ENCODE measurements at places on chromosomes 13 and 19.

GRCh38 chr13:62123409-62123808, 707.8 kb upstream of the PCDH20 start:
- DNase-seq = no peak

DNA sequence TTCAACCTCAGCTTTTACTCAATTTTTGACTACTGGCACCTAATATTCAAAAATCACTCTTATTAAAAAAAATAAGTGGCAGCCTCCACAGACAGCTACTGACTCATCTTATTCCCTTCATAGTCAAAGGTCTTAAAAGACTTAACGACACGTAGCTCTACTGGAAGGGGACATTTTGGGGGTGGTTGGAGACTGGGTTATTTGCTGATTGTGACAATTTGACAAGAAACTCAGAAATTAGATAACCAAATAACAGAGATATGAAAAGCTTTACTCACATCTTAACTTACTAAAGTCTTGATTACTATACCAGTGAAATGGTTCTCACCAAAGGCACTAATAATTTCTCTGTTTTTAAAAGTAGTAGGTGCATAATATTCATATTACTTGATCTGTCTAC, 25.7 kb downstream of the UGGT2 start:
- no peak for DNase-seq

DNA sequence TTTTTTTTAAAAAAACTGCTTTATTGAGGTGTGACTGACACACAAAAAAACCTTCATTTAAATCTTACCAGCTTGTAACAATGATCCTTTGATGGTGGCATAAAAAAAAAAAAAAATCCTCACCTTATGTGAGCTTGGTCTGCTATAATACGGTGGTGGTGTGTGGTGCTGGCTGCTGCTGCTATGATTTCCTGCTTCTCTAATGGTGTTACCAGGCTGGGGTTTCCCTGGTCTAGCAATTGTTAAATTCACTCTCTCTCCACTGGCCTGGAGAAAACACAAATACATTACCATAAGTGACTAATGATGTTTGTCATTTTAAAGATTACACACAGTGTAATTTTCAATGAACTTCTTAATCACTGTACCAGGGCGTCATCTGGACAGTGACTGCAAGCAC, 60.6 kb downstream of the LNX2 start:
- no peak for DNase-seq

DNA sequence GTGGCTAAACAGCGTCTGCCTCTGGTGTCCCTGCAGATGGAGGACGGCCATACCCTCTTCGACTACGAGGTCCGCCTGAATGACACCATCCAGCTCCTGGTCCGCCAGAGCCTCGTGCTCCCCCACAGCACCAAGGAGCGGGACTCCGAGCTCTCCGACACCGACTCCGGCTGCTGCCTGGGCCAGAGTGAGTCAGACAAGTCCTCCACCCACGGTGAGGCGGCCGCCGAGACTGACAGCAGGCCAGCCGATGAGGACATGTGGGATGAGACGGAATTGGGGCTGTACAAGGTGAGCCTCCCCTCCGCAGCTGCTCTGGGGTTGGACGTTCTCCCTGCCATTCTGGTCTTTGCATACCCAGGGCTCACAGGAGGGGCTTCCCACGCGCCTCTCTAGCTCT, 19.9 kb downstream of the UHRF1 start:
- DNase-seq = no peak

DNA sequence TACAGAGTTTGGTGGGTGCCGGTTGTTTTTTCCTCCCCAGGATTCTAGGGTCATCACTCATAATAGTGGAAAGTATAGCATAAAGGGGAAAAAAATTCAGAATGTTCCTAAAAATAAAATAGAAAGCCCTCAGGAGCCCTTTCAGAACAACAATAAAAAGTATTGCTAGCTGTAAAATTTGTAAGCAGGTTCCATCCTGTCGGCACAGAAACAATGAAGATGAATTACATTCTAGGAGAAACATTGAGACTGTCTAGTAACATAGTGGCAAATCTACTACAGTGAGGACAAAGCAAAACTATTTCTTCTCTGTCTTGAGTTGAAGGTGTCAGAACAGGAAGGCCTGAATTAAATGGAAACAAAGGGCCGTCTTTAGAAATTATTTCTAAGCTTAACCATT, 870.7 kb downstream of the PCDH9 start:
- DNase-seq = no peak

- DNase-seq = no peak
Measured at GRCh38 chr19:47778954-47779351, 450 bp downstream of the SELENOW start.

GRCh38 chr13:33153421-33154404, 131.8 kb downstream of the STARD13 start:
- no peak for DNase-seq

- no peak for DNase-seq
Measured at GRCh38 chr19:18089726-18090125, 3.0 kb upstream of the IL12RB1 start.

- DNase-seq = no peak
Measured at GRCh38 chr13:82275644-82276043, 1606.6 kb downstream of the SLITRK1 start.

- DNase-seq = no peak
Measured at GRCh38 chr13:46181840-46182490, at the start of gene LCP1. TSS of gene LCP1 (minus strand) at chr13:46182177. CDS start at chr13:46159662, 22,515 bp downstream.

DNA sequence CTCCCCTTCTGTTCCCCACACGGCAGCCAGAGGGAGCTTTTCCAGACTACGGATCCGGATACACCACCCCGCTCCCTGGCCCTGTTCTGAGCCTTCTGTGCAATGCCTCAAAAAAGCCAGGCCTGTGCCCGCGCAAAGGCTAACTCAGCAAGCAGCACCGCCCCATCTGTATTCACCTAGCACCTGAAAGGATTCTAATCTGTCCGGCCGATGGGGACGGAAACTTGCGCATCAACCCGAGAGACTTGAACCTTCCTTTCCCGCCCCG, 589 bp downstream of the ZBTB45 start:
- DNase-seq = peak; percentile 72

GRCh38 chr19:18793144-18794028, 2.3 kb upstream of the COMP start:
- DNase-seq = no peak

GRCh38 chr19:16037424-16038195, 38.7 kb upstream of the TPM4 start:
- no peak for DNase-seq

- DNase-seq = no peak
Measured at GRCh38 chr19:7983995-7984837, 21.2 kb downstream of the ELAVL1 start.

DNA sequence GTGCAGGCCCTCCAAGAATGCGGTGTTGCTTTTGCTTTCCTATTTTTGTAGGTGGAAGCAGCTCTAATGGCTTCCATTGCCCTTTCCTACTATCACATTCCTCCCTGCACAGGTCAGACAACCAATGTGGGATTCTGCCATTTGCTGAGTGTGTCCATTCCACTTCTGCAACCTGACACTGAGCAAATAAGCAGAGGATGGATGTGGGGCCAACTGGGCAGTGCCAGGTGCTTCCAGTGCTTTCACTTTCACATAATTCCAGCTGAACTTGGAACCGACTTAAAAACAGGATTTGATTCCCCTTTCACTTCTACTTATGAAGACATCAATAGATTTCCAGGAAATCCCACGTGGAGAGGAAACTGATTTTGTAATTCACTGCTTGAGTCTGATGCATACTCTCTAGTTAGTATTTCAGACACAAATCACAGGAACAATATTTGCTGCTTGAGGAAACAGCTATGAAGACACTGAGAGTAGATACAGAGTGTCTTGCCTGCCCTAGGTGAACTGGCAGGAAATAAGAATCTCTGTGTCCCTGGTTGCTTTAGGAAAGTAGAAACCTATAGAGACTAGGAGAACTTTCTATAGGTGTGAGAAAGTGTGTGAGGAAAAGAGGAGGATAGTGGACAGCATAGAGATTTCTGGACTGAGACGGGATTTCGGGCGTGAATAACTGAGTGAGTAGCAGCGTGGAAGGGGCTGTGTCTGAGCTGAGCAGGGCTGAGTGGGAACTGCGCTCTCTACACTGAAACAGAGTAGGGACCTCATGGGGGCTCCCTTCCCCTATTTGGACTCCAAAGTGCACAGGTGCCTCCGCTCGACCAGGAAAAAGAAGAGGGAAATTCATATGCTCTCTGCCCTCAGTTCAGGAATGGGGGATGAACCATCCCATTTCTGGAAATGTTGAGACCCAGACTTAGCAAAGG, 22.5 kb downstream of the LGALS16 start:
- DNase-seq = no peak

GRCh38 chr13:77136902-77137420, 110.0 kb upstream of the FBXL3 start:
- no peak for DNase-seq

DNA sequence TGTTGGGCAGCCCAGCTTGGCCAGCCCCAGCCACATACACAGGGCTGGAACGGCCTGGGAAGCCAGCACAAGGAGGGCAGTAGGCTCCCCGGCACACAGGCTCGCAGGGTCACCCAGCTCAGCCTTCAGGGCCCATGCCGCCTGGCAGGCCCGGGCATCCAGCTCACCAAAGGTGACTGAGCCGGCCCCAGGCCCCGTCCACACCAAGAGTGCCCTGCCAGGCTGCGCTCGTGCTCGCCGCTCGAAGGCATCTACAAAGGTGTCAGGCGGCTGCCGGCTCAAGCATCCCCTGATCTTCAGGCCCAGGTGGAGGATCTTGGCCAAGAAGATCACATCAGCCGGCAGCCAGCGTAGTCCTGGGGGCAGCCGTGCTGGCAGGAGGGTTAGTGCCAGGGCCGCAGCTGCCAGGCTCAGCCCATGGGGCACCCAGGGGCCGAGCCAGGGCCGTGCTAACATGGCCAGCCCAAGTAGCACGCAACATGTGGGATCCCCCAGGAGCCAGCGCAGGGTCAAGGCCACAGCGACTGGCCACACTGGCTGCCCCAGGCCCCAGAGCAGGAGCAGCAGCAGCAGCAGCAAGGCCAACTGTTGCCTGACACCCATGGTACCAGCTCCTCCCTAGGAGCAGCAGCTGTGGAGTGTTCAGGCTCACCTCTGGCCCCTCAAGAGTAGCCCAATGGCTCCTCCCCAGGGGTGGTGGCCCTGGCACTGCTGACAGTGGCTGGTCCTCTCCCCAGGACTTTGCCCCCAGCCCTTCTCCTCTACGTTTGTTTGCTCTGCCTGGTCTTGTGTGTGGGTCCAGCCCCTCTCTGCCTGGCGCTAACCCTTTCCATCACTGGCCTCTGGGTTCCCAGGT, at the start of gene SLC27A5:
Gene SLC27A5 (minus strand): TSS at position 640 of the 856 bp plus-strand sequence. CDS start 37 bp downstream, at position 603.
- DNase-seq = no peak

DNA sequence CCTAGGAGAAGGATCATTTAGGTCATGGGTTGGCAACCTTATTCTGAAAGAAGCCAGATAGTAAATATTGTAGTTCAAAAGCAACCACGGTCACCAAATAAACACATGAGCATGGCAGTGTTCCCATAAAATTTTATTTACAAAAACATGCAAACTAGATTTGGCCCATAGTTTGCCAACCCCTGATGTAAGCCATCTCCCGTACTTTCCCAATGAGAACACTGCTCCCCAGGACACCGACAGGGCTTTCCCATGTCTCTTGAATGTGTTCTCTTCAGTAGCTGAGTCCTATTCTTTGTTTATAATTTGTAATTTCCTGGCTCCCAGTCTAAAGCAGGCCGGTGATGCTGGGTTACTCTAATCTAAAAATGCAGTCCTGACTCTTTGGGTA, 239.6 kb downstream of the LHFPL6 start:
- no peak for DNase-seq

DNA sequence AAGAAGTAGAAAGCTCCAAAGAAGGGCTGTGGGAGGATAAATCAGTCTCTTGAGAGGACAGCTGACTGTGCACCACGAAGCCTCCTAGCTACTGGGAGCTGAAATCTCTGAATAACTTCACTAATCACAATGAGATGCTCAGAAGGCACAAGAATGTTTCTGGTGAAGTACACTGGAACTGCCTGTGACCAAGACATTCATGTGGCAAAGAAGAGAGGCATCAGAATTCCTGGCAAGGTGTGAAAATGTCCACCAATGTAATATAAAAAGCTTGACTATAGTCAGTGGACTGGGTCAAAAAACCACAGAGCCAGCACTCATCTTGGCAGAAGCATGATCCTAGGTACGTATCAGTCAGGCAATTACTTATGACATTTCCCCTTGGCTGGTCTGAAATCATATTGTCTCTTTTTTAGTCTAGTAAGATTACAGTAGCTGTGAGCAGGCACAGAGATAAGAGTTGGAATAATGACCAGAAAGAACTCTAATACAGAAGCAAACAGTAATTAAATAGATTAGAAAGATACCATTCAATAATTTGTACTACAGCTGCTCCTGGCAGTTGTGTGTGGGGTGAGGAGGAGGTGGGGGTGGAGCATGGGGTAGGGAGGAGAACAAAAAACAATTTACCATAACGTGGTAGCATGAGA, 434.7 kb downstream of the DIAPH3 start:
- DNase-seq = no peak

DNA sequence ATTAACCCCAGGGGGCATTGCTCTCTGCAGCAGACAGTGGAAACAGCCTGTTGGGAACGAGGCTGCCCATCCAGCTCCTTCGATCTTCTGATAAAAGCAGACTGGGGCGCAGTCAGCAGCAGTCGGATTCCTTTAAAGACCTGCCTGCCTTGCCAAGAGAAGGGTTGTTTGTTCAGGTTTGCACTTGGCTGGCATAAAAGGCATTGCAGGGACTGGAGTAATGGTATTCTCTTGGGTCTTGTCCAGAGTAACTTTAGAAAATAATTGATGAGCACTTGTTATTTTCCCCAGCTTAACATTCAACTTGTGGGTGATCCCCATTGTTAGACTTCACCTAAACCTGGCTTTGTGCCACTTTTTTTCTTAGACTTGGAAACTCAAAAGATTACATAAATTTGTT, 67.3 kb upstream of the SLC10A2 start:
- no peak for DNase-seq

DNA sequence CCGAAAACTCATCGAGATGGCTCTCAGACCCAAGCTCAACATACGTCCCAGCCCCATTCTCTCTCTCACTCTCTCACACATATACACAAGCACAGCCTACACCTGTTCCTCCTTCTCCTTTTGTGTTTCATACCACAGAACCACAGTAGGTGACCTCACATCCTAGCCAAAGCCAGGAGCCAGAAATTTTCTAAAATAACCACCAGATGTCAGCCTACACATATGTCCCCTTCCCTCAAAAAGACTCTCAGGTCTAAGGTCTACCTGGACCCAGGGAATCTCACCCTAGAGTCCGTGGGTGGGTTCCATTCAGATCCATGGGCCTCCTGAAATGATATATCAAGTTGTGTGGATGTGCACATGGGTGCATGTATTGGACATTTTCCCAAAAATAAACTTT, 104.2 kb upstream of the IPO5 start:
- no peak for DNase-seq

DNA sequence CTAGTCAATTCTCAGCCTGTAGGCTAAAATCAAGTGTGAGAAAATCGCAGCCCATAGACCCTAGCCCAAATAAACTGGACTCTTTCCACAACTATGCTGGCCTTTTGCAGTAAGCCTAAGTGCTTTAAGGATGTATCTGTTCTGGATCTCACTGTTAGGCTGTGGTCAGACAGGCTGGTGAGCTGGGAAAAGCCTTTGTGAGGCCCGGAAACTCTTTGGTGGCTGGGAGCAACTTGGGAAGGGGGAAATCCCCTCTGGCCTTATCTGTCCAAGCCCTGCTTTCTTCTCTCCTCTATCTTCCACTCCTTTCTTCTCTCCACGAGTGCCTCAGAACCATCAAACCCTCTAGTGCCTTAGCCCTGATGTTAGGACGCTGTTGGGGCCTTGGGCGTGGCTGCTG, 135.4 kb downstream of the LACC1 start:
- DNase-seq = no peak
